ENCODE measurements at places on chromosomes 16 and 17.
A peak's percentile ranks its signal among the peaks of the same experiment; 100 is the strongest.

GRCh38 chr16:48235556-48236136, 8.5 kb upstream of the LONP2 start:
- DNase-seq: no peak

- DNase-seq: no peak
Measured at GRCh38 chr17:27091043-27091497, 202.8 kb upstream of the WSB1 start.

DNA sequence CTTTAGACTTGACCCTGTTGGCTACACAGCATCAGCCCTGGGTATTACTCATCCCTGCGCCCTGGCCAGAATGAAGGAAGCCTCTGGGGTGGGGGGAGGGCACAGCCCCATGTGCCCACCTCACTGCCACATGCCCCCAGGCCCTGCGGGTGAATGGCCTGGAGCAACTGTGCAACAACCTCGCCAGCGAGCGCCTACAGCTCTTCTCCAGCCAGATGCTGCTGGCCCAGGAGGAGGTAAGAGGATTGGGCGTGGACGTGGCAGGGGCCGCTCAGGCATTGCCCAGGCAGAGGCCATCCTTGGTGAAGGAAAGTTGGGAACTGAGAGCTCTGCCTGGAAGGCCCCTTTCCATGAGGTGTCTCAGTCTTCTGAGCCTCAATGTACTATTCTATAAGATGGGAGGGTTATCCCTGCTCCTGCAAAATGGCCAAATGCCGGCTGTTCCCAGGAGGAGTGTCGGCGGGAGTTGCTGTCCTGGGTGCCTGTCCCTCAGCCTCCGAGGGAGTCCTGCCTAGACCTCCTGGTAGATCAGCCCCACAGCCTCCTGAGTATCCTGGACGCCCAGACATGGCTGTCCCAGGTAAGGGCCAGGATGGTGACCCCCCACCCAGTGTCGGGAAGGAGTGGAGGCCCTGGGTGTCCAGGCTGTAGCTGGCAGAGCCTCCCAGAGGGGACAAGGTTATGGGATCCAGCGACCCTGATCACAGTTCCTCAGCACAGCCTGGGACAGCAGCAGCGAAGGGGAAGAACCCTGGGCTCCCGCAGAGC, 8.9 kb downstream of the MYO15B start:
- no peak for DNase-seq

DNA sequence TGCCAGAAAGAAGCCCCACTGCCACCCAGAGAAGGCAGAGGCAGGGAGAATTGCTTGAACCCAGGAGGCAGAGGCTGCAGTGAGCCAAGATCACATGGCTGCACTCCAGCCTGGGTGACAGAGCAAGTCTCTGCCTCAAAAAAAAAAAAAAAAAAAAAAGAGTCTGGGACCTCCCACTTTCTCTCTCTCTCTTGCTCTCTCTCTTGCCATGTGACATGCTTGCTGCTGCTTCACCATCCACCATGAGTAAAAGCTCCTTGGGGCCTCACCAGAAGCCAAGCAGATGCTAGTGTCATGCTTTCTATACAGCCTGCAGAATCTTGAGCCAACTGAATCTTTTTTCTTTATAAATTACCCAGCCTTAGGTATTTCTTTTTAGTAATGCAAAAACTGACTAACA, 21.5 kb upstream of the SRSF1 start:
- no peak for DNase-seq

DNA sequence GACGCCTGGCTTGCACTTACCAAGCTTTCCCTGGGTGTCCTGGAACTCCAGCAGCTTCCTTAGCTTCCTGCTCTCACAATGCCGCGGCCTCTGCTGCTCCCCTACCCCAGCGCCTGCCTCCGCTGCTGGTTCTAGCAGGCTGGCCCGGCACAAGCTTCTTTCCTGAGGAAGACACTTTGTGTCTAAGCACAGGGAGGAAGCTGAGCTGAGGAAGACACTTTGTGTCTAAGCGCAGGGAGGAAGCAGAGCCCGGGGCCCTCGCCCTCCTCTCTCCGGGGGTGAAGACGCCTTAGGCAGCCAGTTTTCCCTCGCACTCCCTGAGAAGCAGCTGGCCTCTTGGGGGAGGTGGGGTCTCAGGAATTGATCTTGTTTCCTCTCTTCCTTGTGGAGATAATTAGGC, 64.9 kb downstream of the PLD6 start:
- DNase-seq: no peak

DNA sequence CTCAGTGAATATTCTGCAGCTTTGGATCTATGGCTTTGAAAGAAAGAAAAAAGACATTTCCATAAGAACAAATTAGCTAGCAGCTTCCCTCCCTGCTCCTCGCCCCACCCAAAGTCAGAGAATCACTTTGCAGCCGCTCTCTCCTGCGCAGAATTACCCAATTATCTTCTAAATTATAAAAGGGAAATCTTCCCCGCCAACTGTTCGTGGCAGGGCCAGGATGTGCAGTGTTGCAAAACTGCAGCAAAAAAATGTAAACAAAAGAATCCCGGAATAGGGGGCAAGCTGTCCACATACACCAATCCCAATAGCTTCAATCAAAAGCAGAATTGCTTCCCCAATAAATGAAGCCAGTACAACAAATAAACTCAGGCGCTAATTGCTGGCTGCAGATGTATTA, 510.6 kb downstream of the RBFOX1 start:
- no peak for DNase-seq

- DNase-seq: no peak
Measured at GRCh38 chr17:27554152-27554551, 76.8 kb upstream of the LGALS9 start.

- peak; percentile 57 for DNase-seq
Measured at GRCh38 chr17:82892899-82893565, 53.2 kb upstream of the ZNF750 start.

DNA sequence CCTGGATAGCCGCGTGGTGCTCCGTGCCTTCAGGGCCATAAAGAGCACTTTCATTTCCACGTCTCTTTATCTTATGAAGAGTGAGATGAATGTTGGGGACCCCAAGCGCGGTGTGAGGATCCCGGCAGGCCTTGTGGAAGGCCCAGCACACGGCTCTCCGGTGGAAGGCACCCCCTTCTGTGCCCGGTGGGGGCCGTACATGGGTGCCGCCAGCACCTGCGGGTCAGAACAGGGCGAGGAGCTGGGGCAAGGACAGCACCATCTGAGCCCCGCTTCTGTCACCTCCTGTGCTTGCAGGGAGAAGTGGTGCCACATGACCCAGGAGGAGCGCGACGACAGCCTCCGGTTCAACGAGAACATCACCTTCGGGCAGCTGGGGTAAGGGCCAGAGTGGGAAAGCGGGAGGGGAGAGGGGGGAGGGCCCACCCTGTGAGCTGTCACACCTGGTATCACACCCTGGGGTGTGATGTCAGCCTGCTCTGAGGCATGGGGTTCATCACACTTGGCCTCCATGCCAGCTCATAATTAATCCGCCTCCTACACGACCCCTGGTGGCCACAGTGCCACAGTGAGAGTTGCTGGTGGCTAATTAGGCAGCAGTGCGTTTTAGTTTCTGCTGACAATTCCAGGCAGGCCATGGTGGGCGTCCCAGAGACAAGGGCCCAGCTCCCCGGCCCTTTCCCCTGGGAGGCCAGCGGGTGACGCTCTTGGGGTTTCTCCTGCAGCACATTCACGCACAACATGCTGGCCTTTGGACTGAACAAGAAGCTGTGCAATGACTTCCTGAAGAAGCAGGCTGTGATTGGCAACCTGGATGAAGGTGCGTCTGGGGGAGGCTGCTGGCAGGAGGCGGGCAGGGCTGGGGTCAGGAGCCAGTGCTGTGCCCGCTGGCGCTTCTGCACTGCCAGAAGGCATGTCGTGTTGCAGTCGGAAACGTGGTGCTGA, 25.7 kb downstream of the CIBAR2 start:
- peak; percentile 59 for DNase-seq

GRCh38 chr17:50210240-50211225, 9.1 kb upstream of the COL1A1 start:
- no peak for DNase-seq

DNA sequence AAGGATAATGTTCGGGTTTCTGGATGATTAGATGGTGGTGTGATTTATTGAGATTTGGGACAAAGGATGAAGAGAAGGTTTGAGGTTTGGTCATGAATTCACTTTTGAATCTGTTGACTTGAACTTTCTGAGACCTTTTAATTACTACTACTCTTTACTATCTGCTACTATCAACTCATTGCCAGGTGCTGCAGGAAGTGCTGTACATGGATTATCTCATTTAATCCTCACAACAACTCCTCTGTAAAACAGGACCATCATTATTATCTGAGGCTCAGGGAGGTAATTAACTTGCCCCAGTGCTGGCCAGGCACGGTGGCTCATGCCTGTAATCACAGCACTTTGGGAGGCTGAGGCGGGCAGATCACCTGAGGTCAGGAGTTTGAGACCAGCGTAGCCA, 2.9 kb upstream of the ANKRD40 start:
- DNase-seq: no peak

DNA sequence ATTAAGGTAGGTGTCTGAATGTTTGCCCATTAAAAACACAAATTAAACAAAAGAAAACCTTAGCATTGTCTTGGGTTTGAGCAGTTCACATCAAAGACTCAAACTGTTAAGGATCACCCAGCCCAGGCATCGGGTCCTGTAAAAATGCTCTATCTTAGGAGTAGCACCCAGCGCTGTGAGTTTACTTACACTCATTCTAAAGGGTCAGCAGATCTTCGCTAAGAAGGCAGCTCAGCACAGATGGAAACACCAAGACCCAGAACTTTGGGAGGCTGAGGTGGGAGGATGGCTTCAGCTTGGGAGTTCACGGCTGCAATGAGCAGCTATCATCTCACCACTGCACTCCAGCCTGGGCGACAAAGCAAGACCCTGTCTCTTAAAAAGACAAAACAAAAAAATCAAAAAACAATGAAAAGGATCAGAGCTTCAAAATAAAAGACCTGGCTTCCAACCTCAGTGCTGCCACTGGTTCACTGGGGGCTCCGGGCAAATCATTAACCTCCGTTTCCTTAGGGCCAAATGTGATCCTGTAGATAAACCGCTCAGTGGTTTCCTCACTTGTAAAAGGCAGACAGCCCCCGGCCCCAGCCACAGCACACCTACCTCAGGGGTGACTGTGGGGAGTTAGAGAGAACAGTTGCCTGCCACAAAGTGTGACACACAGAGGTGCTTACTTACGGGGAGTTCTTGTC, 11.1 kb downstream of the COG1 start:
- DNase-seq: no peak

GRCh38 chr17:40362696-40363110, 1.8 kb downstream of the GJD3 start:
- peak; percentile 57 for DNase-seq

- no peak for DNase-seq
Measured at GRCh38 chr17:78557598-78558039, 19.6 kb downstream of the DNAH17 start.

GRCh38 chr17:50165867-50166517, at the start of gene SGCA:
Gene SGCA (plus strand): TSS chr17:50166005. CDS start chr17:50166041, 36 bp downstream.
- DNase-seq: no peak

DNA sequence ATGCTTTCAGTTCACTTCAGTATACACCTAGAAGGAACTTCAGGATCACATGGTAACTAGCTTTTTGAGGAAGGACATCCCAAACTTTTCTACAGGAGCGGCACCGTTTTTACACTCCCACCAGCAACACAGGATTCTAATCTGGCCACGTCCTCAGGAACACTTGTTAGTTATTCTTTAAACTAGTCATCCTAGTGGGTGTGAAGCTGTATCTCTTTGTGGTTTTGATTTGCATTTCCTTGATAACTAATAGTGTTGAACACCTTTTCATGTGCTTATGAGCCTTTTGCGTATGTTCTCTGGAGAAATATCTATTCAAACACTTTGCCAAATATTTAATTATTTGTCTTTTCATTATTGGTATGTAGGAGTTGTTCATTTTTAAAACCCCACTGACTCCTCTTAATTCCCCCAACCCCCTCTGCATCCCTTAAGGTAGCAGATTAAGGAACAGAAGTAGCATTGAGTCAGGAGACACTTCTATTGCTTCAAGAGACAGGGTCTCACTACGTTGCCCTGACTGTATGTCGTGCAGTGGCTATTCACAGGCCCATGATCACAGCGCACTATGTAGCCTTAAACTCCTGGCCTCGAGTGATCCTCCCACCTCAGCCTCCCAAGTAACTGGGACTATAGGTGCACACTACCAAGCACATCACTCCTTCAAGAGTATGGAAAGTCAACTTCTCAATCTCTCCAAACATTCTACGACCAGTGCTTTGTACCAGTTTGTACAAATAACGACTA, 25.4 kb downstream of the YWHAE start:
- no peak for DNase-seq

DNA sequence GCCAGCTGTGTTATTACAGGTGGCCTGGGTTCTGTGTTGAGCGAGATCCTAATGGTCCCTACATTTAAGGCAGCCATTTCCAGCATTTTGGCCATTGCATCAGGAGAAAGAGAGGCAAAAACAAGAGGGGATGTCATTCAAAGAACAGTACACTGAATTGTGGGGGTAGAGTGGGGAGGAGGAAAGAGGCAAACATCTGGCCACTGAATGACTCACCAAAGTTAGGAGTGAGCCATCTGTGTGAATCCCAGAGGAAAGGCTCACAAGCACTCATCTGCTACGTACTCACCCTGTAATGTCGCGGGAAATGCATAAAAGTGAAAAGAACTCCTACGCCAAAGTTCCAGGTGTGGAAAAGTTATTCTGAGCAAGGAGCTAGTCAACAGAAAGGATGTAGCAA, 16.7 kb downstream of the KRABD2 start:
- no peak for DNase-seq

GRCh38 chr17:81741594-81742452, 29.7 kb downstream of the SLC25A10 start:
- no peak for DNase-seq

All from activated CD8-positive, alpha-beta memory T cell treated with anti-CD3 and anti-CD28 coated beads for 1 hour (primary cell).